ENCODE measurements at places on chromosomes 6 and 20.

- no peak for DNase-seq
Measured at GRCh38 chr20:61049684-61050083, 202.4 kb upstream of the CDH4 start.

DNA sequence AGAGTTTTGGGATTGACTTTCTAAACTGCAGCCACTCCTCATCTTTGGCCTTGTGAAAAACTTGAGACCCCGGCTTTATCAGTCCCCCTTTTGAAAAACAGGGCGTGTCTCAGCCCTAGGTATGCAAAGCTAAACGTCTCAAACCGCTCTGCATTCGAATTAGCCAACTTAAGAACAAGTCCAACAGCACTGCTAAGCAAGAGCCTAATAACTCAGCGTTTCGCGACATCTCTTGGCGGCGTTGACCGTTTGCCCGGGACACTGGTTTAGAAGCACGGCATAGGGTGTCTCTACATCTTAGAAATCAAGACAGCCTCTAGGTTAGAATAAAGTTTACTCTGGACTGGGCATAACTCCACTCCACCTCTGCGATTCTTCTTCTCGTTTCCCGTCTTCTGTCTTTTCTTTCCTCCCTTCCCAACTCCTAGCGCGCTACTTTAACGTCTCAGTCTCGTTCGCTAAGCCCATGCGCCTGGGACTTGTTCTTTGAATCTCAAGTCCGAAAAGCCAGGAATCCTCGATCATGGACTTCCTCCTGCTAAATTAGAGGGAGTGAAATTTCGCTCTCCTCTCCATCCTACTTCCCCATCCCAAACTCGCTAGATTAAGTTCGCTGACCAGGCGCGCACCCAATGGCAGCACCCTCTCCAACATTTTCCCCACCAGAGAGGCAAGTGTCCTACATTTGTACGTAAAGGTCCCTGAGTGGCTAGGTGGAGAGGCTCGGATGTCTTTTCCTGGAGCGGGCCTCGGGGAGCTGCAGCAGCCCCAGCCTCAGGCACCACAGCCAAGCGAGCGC, 10.5 kb upstream of the TFAP2A start:
- DNase-seq, result no peak

- DNase-seq, result no peak
Measured at GRCh38 chr6:96022225-96022624, 6.5 kb downstream of the FUT9 start.

GRCh38 chr6:112321941-112322424, 25.1 kb upstream of the RFPL4B start:
- DNase-seq, result no peak

- no peak for DNase-seq
Measured at GRCh38 chr6:140677781-140678528, 1303.5 kb upstream of the CITED2 start.

DNA sequence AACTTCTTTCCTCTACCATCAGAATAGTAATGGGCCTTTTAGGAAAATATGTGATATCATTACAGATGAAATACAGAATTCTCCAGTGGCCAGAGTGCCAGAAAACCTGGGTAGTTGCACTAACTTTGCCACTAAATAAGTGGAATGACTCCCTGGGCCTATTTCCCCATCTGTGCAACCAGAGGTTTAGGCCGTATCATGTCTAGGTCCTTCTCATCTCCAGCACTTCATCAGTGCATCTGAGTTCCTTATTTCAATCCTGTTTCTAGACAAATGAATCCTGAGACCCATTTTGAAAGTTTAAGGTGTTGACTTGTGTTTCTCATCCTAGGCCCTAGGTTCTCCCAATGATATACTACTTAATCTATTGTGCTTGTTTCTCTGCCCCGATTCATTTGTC, 236.2 kb downstream of the CD83 start:
- DNase-seq, result no peak

GRCh38 chr6:111985202-111985731, 68.6 kb upstream of the CCN6 start:
- DNase-seq, result peak; percentile 48

- no peak for DNase-seq
Measured at GRCh38 chr6:20960067-20960466, 425.8 kb downstream of the CDKAL1 start.

- DNase-seq, result peak; percentile 19
Measured at GRCh38 chr20:34337982-34338726, 24.9 kb upstream of the ITCH start.

GRCh38 chr20:52896348-52896747, 75.8 kb upstream of the TSHZ2 start:
- no peak for DNase-seq

- DNase-seq, result peak; percentile 66
Measured at GRCh38 chr6:1396952-1397868, 7.8 kb downstream of the FOXF2 start.

GRCh38 chr20:58010186-58010585, 218.3 kb downstream of the ANKRD60 start:
- no peak for DNase-seq

DNA sequence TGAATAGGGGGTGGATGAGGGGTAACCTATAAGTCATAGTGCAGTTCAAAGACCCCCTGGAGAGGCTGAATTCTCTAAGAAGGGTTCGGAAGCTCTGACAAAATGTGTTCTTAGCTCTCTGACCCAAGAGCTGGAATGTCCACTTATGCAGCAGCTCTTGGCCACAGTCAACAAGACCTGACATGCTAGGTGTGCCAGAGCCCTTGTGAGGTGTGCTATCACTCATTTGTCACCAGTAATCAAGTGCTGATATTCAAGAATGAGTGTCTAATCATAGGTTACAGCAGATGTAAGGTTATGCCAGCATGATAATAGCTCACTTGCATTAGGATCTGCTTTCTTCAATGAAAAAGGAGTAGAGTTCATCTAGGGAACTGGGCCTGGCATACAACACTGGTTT, 28.1 kb downstream of the TOMM6 start:
- no peak for DNase-seq

GRCh38 chr20:13878566-13878965, 93.7 kb downstream of the NDUFAF5 start:
- no peak for DNase-seq

- peak; percentile 32 for DNase-seq
Measured at GRCh38 chr20:56440346-56441007, 27.9 kb upstream of the RTF2 start.

GRCh38 chr6:168619560-168620314, 178.8 kb downstream of the SMOC2 start:
- peak; percentile 7 for DNase-seq

DNA sequence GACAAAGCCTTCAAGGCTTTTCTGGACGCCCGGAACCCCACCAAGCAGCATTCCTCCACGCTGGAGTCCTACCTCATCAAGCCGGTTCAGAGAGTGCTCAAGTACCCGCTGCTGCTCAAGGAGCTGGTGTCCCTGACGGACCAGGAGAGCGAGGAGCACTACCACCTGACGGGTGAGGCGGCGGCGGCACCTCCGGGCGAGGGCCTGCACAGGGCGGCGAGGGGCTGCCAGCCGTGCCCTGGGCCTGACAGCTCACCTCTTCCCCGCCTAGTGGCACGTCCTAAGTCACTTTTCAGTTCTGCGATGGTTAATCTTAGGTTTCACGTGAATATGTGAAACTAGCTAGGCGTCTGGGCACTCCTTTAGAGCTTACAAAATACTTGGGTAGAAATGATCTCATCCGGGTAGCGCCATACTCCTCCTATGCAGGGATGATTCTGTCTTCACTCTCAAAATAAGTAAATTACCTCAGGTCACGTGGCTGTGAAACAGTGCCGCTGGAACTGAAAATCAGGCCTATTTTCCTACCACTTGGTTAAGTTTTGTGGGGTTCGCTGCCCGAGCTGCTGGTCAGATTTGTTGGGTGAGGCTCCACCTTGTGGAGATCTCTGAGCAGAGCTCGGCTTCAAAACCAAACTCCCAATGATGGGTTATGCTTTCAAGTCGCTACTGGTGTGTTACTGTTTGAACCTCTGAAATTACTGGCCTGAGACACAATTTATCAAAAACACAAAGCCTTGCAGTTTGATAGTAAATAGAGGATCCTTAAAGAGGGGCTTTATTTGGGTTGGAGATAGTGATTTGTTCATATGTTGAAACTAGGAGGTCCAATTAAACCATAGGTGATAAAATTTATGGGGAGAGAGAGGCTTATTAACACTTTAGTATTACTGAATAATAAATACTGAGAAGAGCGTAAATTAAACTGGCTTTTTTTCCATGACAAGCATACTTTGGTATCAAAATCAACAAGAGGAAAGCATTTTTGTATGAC, 15.5 kb upstream of the CLDN20 start:
- peak; percentile 26 for DNase-seq

- DNase-seq, result no peak
Measured at GRCh38 chr20:53226826-53227225, 254.7 kb downstream of the TSHZ2 start.

GRCh38 chr6:75084872-75085381, 120.9 kb downstream of the COL12A1 start:
- DNase-seq, result no peak

DNA sequence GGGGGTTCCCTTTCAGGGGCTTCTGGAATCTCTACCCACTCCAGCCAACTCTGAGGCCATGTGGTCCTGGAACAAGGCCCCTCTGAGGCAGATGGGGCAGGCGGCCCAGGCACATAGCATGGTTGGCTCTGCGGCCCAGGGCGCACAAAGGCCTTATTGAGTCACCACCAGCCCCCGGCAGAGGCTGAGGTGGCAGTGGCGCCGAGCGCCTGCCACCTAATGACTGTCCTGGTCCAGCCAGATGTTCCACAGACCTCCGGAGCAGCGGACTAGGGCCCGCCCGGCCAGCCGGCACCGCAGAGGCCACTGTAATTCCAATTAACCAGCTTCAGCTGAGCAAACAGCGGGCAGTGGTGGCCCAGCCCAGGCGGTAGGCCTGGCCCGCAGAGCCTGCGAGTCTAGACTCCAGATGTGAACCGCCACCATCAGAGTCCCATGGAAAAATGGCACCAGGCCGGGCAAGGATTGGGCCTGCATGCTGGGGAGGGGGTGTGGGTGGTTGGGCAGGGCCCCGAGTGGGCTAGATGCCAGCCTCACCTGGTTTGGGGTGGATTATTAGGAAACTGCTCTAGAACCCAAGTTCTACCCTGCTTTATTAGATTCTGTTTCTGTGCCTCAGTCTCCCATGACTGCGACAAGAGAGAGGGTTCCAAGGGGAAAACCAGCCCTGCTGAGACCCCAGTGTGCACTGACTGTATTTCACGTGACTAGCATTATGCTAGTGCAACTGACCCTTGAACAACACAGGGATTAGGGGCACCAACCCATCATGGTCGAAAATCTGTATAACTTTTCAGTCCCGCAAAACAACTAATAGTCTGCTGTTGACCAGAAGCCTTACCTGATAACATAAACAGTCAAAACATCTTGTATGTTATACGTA, 34.1 kb upstream of the ID1 start:
- DNase-seq, result no peak

GRCh38 chr20:39019805-39020325, 57.7 kb downstream of the DHX35 start:
- no peak for DNase-seq

GRCh38 chr6:37101991-37102298, 68.0 kb upstream of the PIM1 start:
- no peak for DNase-seq

GRCh38 chr6:10453596-10453995, 38.7 kb upstream of the TFAP2A start:
- DNase-seq, result no peak

- DNase-seq, result no peak
Measured at GRCh38 chr6:158066136-158066781, 84.6 kb downstream of the SYNJ2 start.

DNA sequence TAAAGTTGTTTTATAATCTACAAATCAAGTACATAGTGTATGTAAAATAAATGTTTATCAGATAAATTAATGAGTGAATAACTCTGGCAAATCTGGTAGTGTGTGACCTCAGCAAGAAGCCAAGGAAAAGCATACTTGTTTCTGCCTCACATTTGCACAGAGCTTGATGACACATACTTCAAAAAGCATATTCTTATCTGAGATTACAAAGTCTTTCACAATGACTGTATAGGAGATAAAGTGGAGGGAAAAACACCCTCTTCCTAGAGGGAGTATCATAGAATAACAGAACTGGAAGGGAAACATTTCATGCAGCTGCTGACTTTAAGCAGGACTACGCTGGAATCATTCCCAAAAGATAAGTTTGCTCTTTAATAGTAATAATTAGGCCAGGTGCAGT, 28.1 kb upstream of the AKAP7 start:
- DNase-seq, result no peak

DNA sequence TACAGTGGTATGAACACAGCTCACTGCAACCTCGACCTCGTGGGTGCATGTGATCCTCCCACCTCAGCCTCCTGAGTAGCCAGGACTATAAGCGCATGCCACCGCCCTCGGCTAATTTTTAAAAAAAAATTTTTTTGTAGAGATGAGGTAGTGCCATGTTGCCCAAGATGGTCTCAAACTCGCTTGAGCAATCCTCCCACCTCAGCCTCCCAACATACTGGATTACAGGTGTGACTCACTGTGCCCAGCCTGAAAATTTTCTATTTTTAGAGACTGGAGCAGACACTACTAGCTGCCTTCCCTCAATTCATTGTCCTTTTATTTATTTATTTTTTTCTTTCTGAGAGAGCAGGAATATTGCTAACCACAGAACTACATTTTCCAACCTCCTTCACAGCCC, 20.3 kb upstream of the GTF3C6 start:
- DNase-seq, result no peak

GRCh38 chr6:86937219-86938079, at the start of gene HTR1E:
Gene HTR1E, plus strand, starts transcription at chr6:86937528. Its CDS starts 77,807 bp downstream, at chr6:87015335.
- no peak for DNase-seq

GRCh38 chr6:91031581-91031980, 444.7 kb upstream of the MAP3K7 start:
- no peak for DNase-seq

DNA sequence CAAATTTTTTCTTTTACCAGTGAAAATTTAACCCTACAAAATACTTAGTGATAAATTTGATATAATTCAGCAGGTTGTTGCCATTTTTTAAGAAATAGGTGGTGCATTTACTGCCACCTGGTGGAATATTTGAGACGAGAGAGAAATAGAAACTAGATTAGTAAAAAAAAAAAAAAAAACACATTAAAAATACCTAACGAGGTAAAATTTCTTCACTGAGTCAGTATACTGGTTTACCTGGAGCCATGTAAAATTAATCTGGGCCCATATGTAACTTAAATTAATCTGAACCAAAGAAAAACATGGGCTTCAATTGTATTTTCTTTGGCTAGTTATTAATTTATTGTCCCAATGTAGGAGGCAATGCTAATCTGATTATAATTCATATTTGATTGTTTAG, 520.8 kb downstream of the EPM2A start:
- no peak for DNase-seq

DNA sequence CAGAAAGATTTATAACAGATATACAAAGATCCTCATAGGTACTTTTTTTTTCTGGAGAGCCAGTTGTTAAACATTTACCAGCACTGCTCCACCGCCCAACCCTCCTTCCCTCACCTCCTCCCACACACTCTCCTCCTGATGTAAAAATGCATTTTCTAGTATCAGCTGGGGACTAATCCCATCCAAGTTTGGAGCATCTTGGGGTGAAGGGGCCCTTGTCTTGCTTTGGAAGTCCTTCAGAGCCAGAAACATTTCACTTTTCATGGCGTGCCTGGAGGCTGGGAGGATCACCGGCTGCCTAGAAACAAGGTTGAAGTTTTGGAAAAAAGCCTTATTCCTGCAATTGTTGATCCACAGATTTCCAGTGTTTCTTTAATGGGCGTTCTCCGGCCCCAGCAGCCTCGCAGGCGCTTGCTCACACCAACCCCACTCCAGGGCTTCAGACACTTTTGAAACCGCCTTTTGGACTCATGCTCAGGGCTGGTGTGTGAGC, 165.1 kb upstream of the AFDN start:
- no peak for DNase-seq
